NCI-H1092 (cell line): ENCODE measurements at places on chromosomes 3 and 15.

DNA sequence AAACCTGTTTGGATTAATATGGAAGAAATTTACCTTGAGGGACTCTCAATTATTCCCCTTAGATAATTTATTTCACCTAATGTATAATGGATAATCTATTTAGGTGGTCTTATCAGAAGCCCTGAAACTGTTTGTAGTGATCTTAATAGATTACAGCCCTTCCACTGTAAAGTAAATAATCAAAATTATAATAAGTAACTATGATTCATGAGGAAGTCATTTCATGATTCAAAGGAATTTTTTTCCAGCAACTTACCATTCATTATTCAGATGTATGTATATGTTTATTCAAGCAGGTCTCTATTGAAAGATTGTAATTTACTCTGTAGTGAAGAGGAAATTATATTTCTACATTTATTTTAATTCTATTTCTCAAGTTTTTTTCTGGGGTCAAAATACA, 250.6 kb upstream of the ROBO1 start:
- no peak for DNase-seq

DNA sequence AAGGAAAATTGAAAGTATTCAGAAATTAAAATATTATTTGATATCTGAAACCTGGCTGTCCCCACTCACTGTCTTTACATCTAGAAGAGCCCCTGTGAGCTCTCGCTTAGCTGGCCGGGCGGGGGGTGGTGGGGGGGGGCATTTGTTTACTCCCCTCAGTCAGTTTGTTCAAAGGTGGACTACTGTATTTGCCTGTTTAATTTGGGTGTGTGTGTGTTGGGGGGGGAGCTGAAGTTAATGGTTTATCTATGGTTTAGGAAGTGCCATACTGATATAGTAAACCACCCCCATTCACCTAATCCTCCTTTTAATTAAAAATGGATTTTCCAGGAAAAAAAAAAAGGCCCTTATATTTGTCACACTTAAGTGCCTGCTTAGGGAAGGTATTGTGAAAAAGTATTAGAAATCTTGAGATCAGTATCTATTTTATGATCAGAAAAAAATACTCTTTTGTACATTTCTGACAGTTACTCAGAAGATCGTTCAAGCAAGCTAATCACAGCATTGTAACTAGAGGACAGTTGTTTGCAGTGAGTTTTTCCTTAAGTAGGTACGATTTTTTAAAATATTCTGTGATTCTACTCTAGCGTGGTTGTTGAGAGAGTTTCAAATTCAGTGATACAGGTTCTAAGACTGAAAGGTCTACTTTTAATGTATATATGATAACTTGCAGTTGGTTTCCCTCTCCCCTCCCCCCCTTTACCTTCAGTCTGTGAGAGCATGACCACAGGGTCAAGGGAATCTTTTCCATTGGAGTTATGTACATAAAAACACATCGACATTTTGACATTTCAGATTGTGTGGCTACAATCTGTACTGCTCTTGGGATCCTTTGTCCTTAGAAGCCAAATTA, 8.5 kb downstream of the NR2F2 start:
- no peak for DNase-seq

- no peak for DNase-seq
Measured at GRCh38 chr3:194440756-194441155, 41.7 kb upstream of the GP5 start.

- DNase-seq: no peak
Measured at GRCh38 chr15:46703020-46703861, 1014.1 kb upstream of the SEMA6D start.

GRCh38 chr15:78034495-78035191, 42.9 kb downstream of the TBC1D2B start:
- no peak for DNase-seq

DNA sequence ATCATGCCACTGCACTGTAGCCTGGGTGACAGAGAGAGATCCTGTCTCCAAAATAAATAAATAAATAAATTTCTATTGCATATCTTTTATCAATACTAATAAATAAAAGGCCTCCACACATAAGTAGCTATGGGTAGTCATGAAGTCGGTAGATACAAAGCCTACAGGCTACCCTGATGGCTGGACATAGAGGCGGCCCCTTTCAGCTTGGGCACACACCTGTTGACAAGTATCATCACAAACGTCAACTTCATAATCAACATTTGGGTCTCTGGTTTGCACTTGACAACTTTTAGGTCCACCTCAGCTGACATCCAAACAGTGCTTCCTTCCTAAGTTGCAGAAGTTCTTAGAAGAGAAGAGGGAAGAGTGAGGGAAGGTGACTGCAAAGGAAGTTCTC, 53.4 kb downstream of the ITGA11 start:
- no peak for DNase-seq

GRCh38 chr3:21665444-21666100, 85.4 kb downstream of the ZNF385D start:
- no peak for DNase-seq

DNA sequence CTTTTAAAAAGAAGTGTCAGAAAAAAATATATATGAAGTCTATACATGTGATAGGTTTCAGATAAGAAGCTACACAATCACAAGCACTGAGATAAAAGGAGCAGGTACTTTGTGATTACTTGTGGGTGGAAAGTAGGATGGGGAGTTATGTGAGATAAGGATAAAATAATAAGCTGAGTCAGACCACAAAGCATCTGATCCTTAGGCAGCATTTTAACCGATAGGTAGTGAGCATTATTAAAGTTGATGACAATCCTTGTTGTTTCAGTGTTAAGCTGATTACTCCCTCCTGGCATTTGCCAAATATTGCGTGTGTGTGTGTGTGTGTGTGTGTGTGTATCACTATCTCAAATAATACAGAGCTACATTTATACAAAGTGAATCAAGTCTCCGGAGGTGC, 483.1 kb downstream of the NAALADL2 start:
- no peak for DNase-seq

DNA sequence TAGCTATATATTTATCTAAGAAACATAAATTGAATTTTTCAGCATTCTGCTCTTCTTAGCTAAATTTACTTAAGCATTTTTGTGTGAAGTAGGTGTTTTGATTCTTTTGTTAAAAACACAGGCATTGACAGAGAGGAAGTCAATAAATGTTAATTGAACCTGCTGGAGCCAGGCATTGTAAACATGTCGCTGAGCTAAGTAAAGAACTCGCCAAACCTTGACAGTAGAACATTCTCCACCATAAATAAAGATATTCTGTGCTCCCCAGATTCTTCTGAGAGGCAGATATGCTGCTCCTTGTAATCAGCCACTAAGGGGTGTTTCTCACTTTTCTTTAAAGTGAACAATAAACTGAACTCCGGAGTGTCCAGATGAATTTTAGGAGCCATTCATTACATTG, 38.4 kb downstream of the SYNM start:
- DNase-seq: no peak

DNA sequence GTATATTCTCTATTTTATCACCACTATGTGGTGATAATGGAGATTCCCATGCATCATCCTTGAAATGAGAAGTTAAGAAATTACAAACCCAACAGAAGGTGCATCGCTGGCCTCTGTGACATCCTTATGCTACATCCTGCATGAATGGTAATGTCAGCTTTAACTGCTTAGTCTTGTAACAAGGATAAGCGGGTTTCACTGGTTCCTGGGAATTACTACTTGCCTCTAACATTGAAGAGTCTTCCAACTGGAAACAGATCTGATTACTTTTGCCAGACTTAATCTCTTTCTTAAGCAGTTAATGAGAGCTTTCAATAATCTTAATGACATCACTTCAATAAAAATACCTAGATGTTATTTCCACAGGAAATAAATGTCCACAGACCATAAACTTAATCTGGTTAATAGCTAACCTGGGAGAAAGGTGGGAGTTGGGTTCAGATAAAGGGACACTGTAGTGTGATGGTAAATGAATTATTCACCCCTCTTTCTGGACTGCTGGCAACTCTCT, 44.0 kb downstream of the FMN1 start:
- no peak for DNase-seq

GRCh38 chr3:144900366-144900765, 928.7 kb downstream of the DIPK2A start:
- DNase-seq: no peak

- DNase-seq: no peak
Measured at GRCh38 chr3:182967218-182968204, 12.8 kb downstream of the DCUN1D1 start.

DNA sequence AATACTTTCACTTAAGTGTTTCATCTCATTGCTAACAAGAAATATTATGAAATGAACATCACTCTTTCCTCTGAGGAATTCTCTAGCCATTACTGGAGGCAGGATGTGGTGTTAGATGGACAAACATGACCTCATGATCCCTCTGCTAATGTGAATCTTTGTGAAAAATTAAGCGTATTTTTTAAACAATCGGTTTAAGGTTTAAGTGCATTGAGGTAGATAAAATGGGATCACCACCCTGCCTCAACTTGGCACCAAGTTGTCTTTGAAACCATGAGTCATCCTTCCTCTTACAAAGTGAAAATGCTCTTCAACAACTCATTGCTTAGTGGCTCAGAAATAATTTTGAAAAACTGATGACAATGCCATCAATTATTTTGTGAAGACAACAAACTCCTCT, 76.0 kb upstream of the DCBLD2 start:
- no peak for DNase-seq

DNA sequence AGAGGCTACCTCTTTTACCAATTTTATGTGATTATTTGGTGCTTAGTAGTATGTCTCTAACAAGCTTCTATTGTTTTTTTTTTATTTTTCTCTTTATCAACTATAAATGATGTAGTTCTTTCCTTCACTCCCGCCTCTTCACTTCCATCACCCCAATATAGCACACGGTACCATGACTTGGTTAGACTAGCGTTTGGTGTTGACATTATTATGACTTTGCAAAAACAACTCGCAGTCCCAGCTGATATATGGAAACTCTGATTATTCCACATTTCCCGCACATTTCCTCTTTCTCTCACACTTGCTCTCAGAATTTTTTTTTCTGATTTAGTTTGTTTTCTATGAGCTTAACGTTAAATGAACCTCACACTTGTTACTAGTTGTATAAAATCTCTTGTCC, 162.2 kb downstream of the GREM1 start:
- no peak for DNase-seq

- no peak for DNase-seq
Measured at GRCh38 chr3:42732829-42733459, 30.3 kb upstream of the HHATL start.

- peak; percentile 34 for DNase-seq
Measured at GRCh38 chr15:68576235-68576892, 2.4 kb upstream of the CORO2B start.

DNA sequence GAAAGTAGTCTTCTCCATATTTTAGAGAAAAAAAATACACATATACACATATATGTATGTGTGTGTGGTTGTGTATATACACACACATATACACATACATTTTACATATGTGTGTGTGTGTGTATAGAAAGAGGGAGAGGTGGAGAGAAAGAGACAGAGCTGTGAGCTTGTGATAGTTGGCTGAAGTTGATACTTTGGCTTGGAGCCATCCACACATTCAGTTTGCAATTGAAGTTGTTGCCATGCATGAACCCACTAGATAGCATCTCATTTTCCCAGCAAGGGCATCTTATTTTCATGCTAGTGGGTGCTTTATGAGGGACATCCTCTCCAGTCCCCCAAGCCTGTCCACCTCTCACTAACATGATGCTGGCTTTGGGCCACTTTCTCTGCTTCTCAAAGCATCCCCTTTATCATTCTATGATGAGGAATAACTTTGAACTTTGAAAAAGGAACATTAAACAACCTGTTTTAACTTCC, 228.6 kb downstream of the ZNF621 start:
- DNase-seq: no peak

DNA sequence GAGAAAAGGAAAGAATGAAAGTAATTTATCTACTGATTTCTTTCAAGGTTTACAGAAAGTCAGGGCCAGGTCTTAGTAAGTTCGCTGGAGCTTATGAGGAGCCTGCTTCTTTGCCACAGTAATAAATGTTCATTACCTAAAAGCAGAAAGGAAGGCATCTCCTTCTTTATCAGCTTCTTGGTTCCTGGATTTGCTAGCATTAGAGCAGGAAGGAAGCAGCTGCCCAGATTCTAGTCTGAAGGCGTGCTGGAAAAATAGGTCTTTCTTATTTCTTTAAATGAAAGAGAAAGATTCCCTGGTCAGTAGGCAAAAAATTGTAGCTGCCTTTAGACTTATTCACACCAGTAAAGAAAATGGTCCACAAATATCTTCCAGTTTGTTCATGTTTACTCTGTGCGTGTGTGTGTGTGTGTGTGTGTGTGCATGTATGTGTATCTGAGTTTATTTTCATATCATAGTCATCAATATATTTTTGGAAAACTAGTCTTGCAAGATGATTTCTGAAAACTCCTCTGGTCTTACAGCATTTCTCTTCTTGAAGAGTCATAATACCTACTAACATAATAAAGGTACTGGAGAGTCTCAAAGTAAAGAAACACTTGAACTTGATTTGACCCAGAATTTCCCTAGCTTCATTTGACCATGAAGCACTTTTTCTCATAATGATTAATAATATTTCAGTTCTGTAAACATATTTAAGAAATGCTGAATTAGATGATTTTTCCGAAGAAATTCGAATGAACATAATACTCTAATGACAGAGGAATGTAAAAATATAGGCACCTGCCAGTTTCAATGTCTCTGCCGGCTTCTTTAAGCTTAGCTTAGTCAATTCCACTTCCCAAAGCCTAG, 255.3 kb upstream of the ZPLD1 start:
- DNase-seq: no peak

- no peak for DNase-seq
Measured at GRCh38 chr3:52444860-52445793, at the start of gene SEMA3G. TSS of gene SEMA3G (minus strand) at chr3:52445103. CDS start at chr3:52445027, 76 bp downstream.

DNA sequence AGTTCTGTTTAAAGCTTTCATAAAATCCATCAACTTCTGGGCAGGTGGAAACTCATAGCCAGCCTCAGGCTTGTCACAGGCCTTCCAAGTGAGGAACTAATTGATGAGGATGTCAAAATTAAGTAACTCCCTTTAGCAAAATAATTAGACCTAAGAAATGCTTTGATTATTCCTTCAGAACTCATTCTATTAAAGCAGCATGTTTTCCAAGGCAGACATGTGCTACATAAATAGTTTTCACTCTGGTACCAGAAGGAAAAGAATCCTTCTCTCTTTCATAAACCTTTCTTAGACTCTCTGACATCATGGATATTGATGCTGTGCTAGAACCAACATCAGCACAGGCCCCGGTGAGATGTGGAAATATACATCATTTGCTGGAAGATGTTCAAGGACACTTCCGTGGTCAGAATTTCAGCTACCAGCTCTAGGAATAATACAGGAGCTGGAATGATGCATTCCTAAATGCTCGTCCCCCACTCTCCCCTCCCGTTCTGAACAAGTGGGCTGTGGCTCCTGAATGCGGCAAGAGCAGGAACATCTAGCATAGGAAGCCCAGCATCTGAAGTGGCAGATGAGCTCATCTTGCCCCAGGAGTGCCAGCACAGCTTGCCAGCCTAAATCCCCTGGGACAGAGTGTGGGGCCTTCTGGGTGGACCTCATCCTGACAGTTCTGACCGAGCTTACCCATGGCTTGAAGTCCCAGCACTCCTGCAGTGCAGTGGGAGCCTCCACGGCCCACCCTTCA, 82.4 kb downstream of the WWTR1 start:
- peak; percentile 9 for DNase-seq

- DNase-seq: no peak
Measured at GRCh38 chr15:49103002-49103401, 52.4 kb downstream of the COPS2 start.
